ENCODE measurements at places on chromosomes 6 and 20.

DNA sequence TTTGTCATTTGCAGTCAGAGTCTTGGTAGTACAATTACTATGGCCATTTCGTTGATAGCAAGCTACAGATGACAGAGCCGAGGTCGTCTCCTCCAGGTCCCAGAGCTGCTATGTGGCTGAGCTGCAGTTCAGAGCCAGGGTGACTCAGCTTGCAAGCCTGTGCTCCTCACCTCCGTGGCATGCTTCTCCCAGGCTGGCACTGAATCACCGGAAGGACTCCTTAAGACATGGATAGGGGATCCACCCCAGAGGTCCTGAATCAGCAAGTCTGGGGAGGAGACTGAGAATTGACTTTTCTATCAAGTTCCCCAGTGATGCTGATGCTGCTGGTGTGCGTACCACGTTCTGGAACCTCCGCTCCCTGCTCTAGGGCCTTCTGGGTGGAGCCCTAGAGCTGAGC, 291.2 kb downstream of the CDH26 start:
- DNase-seq = no peak

- no peak for DNase-seq
Measured at GRCh38 chr20:55052459-55052858, 577.1 kb downstream of the DOK5 start.

DNA sequence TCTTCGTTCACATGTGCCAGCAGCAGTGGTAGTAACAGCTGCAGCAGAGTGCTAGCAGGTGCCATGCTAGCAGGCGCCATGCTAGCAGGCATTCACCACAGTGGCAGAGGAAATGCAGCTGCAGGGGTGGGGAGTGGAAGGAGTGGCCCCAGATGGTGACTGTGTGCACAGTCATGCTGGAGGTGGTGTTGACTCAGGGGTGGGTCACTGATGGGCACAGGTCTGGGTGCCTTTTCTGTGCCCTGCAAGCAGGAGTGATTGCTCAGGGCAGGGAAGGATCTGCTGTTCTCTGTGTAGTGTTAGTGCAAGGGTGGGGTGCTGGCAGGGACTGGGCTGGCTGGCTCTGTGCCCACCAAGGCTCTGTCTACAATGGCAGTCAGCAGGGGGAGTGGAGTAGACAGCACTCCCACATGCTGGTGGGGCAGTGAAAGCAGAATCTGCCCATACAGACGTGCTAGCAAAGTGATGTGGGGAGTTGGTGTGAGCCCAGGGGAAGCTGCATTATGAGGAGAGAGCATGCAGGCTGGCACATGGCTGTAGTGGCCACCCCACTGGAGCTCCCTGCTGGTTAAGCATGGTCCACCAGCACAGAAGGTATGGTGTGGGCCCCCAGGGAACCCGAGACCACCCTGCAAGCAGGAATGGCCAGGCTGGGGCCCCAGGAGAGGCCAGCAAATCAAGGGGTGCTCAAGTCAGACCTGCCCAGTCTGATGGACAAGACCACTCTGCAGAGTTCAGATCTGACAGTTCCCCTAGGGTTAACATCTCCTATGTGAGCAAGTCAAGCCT, 11.4 kb upstream of the TSPYL4 start:
- DNase-seq = no peak

GRCh38 chr6:9659848-9660247, 755.0 kb downstream of the TFAP2A start:
- no peak for DNase-seq

- no peak for DNase-seq
Measured at GRCh38 chr6:30709101-30709868, 7.8 kb downstream of the MDC1 start.

DNA sequence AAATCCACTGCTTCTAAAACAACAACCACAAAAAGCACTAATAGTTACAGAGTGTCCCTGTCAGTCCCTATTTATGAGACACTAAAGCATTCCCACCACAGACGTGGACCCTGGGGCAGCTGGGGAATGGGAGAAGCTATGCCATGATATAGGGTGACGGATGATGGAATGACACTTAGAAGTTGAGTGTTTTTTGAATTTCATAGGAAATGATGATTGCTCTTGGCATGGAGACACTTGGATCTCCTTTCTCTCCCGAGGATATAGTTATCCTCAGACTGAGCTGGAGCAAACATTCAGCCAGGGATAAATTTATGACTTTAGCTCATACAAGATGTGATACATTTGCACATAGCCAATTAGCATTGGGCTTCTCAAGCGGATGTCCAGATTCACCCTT, 151.2 kb downstream of the EDN3 start:
- no peak for DNase-seq

GRCh38 chr20:30484009-30484748, 773.3 kb upstream of the DEFB115 start:
- DNase-seq = no peak

- DNase-seq = no peak
Measured at GRCh38 chr6:31345026-31345730, 11.8 kb downstream of the HLA-B start.

DNA sequence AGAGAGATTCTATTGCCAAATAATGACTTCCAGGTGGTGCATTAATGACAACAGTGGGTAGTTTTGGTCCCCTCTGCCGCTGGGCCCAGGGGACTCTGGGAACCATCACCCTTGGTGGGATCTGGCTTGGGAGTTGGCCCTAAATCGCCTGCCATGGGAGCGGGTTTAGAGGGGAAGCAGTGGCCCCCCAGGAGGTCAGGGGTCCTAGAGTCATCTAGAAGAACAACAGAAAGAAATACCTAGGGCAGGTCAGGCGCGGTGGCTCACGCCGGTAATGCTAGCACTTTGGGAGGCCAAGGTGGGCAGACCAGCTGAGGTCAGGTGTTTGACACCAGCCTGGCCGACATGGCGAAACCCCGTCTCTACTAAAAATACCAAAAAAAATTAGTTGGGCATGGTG, 17.8 kb upstream of the ARFGEF2 start:
- no peak for DNase-seq

DNA sequence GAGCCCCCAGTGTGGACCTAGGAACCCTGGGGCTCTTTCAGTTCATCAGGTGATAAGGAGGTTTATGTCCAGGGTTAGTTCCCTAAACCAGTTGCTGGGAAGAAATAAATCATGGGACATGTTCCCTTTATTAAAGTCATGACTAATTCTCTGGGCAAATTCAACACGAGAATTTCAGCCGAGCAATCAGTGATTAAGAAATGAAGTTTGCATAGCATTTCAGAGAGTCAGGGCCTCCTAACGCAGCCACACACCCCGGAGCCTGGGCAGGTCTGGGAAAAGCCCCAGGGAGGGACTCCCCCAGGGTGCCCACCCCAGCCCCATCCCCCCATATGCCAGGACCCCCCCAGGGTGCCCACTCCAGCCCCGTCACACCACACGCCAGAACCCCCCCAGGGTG, 20.1 kb downstream of the SLCO4A1 start:
- no peak for DNase-seq

DNA sequence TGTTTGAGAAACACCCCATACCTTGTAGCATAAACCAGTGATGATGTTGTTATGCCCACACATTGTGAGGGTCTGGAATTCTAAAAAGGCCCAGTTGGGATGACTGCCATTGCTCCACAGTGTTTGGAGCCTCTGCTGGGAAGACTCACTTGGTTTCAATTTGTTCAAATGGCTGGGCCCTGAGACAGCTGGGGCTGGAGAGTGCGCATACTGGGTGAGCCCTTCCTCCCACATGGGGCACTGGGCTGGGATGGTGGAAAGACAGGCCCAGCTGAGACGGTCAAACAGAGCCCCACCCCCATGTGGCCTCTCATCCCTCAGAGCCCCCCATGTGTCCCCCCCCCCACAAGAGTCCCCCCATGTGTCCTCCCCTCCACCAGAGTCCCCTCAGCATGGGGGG, 20.3 kb upstream of the RNASET2 start:
- no peak for DNase-seq

- DNase-seq = no peak
Measured at GRCh38 chr20:38787870-38788269, 17.6 kb upstream of the PPP1R16B start.

DNA sequence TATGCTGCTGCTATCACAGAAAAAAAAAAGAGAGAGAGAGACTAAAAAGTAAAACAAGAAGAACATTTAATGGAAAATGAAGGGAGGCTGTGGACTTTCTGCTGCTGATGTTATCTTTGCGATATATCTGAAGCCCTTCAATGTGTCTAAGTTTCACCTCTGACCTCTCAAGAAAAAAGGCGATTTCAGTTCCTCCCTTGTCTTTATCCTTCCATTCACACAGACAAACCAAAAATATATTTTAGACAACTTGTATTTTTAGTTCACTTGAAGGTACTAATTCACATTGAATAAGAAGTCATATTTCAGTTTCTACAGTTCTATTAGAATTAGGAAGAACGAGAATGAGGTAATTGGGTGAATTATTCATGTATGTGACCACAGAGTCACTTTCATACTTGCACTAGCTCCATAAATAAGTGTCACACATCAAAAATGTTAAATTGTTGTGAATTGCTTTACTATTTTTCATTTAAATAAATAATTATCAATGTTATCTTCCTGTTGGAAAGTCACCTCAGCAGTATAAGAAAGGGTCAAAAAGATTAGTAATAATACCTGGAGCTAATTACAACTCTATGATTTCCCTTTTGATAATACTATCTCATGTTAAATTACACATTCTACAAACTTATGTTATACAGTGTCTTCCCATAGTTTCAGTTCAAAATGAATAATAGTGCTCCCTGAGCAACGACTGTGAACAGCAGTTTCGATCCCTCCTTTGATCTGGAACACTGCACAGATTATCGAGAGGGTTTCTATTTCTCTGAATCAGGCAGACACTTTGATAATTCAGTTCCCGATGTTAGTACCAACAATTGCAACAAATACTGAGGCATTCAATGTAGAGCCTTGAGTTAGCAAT, 85.2 kb upstream of the PLCB4 start:
- DNase-seq = no peak

GRCh38 chr6:80457439-80457933, 351.0 kb downstream of the BCKDHB start:
- no peak for DNase-seq
